ENCODE measurements at places on chromosomes 7 and 10.

DNA sequence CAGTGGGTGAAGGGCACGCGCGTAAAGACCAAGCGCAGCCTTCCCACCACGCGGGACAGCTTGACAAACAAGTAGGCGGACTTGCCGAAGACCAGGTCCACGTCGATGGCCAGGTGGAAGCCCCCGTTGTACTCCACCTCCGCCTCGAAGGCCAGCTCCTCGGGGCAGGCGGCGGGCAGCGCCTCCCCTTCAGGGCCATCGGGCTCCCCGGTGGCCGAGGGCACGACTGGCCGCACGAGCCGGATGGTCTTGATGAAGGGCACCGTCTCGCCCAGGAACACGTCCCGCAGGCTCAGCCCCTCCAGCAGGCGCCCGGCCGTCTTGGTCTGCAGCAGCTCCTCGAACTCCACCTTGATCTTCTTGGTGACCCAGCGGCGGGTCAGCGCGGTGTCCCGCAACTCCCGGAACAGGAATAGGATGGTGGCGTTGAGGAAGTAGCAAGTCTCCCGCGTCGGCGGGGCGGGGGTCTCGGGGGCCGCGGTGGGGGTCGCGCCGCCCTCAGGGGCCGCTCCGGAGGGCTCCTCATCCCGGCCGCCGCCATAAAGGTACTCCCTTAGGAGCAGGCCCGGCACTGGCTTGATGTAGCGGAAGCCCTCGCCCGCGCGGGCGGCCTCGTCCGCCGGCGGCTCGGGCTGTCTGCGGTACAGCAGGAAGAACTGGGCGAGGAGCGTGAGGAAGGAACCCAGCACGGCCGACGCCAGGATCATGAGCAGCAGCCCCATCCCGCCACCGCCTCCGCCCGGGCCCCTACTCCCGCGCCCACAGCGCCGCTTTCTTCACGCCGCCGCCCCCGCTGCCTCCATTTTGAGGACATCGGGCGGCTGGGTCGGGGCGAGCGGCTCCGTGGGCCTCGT lies 507 bp downstream of the PDZD8 start:
- no peak for DNase-seq

DNA sequence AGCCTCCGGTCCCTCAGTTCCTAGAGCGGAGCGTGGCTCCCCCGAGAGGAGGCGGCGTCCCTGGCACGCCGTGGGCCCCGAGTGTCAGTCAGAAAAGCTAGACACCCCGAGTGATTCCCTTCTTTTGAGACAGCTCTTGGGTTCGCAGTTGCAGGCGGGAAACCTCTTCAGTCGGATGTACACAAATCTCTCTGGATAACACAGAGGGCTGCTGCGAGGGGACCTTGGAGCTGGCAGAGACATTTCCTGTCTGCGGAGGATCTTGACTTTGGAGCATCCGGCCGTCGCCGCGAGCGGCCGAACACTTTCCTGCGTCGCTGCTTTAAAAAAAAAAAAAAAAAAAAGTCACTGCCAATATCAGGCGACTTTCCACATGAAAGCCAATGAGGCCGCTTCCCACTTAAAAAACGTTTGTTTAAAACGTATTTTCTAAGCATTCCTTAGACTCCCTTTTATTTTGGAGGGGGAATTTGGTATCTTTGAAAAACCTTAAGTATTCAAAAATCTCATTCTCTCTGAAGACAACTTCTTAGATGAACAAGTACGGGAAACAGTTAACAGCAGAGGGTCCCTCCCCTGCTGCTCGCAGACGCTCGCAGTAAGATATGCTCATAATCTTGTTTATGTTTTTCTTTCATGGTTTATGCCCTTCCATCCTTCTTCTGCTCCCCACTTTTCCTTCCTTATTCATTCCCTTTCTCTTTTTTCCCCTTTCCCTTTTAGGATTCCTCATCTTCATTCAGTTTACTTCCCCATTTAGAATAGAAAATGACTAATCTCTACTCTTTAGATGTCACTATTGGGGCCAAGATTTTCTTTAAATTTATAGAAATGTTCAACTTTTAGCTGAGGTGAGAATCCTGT lies 10.0 kb downstream of the HHEX start:
- DNase-seq: no peak

GRCh38 chr10:17138460-17139042 lies 8.9 kb upstream of the CUBN start:
- no peak for DNase-seq

GRCh38 chr10:63899673-63900300 lies 378.6 kb downstream of the REEP3 start:
- DNase-seq: no peak

DNA sequence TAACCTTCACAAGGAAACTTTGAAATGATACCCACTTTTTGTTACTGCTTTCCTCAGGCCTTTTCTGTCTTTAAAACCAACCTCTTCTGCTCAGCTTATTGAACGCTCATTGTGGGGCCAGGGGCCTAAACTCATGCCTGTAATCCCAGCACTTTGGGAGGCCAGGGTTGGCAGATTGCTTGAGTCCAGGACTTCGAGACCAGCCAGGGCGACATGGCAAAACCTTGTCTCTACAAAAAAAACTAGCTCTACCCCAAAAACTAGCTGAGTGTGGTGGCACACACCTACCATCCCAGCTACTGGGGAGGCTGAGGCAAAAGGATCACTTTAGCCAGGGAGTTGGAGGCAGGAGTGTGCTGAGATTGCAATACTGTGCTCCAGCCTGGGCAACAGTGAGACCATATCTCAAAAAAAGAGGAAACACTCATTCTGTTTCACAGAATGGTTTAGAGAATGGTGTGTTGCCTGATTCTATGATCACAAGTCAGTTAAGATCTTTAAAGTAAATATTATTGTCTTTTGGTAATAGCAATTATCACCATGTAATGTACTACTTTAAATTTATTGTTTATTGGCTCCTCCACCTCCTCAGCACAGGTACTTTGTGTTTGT lies 51.1 kb downstream of the KCTD7 start:
- no peak for DNase-seq

GRCh38 chr7:155313096-155313495 lies 15.4 kb downstream of the INSIG1 start:
- DNase-seq: no peak

GRCh38 chr10:71218046-71218650 lies 5.8 kb downstream of the UNC5B start:
- DNase-seq: no peak

DNA sequence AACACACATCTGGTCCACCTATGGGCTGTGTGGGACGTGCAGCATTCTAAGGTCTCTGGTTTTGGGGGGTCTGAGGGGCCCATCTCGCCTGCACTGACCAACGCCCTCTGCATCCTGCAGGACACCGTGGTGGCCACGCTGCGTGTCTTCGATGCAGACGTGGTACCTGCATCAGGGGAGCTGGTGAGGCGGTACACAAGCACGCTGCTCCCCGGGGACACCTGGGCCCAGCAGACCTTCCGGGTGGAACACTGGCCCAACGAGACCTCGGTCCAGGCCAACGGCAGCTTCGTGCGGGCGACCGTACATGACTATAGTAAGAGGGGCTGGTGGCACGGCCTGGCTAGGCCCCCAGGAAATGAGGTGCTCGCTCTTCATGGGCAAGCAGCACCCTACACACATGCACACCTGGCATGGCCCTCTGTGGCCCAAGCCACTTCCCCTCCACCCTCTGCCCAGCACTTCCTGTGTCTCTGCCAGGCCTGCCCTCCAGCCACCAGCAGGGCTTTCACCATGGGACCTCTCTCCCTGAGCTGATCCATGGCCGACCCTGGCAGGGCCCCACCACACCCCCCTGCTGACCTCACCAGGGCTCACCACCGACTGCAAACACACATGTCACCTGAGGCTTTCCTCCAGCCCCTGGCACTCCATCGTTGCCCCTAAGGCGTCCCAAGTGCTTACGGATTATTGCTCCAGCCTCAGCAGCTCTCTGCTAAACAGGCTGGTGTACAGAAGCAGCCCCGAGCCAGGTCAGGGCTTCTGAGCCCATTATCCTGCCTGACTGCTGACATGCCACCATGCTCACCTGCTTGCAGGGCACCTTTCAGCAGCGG lies 29.6 kb downstream of the RET start:
- no peak for DNase-seq

All from activated gamma-delta T cell treated with anti-CD3 and anti-CD28 coated beads, Interleukin-2, amount 50 U/mL, for 16 hours (primary cell).